Ovary (tissue), 10 donors: ENCODE measurements at places on chromosomes 2 and 18. TPM values are rescaled to one million over a fixed set of nuclear protein-coding genes. Genes with fewer than 3 reads are reported as not detected.

GRCh38 chr18:42976869-42977590 is 138.5 kb downstream of the RIT2 start:
- H3K4me1 ChIP-seq = no peaks in the 10 kb centered on the region
- no peak overlapping the region for H3K27ac ChIP-seq
- no peaks in the 10 kb centered on the region for H3K27me3 ChIP-seq
- no peak overlapping the region for H3K4me3 ChIP-seq
- no peaks in the 10 kb centered on the region for H3K36me3 ChIP-seq

The ANO7 gene
- 1.1 TPM for total RNA-seq

The DNER gene
- total RNA-seq = 0.17 TPM

- H3K27me3 ChIP-seq = no peaks in the 10 kb centered on the region
- no peaks in the 10 kb centered on the region for H3K4me1 ChIP-seq
- H3K27ac ChIP-seq = no peak overlapping the region
- H3K4me3 ChIP-seq = no peak overlapping the region
Observed at GRCh38 chr18:21196426-21196825, 45.6 kb upstream of the GREB1L start.

The EFHD1 gene
- total RNA-seq = 87.0 TPM

The SLC9A4 gene
- total RNA-seq = 0.10 TPM

DNA sequence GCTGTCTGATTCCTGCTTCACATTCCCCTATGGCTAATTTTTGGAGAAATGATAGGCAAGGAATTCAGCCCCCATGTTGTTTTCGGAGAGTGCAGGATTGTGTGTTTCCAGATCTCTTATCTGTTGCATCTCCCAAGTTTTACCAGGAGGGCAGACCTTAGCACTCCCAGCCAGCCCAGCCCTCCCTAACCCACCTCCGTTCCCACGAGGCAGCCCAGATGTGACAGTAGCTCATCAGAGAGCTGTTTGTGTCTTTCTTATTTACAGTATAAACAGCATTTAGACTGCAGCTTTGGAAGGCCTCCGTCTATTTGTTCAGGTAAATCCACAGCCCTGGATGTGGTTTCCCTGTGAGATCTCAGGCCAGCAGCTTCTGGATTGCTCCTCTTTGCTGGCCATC is 91.6 kb downstream of the THNSL2 start:
- no peaks in the 10 kb centered on the region for H3K27me3 ChIP-seq
- H3K27ac ChIP-seq = no peak overlapping the region
- no peaks in the 10 kb centered on the region for H3K4me1 ChIP-seq
- no peak overlapping the region for H3K4me3 ChIP-seq
- no peaks in the 10 kb centered on the region for H3K36me3 ChIP-seq
- DNase-seq = no peak

- no peak for DNase-seq
- peaks cover 7% of the 10 kb centered on the region for H3K4me1 ChIP-seq
- no peaks in the 10 kb centered on the region for H3K36me3 ChIP-seq
- H3K4me3 ChIP-seq = no peak overlapping the region
- no peak overlapping the region for H3K27ac ChIP-seq
- no peaks in the 10 kb centered on the region for H3K27me3 ChIP-seq
Observed at GRCh38 chr2:44949329-44950151, 8.0 kb downstream of the SIX3 start.

The TMEM247 gene
- total RNA-seq = not detected

The TSPYL6 gene
- 0.07 TPM for total RNA-seq

DNA sequence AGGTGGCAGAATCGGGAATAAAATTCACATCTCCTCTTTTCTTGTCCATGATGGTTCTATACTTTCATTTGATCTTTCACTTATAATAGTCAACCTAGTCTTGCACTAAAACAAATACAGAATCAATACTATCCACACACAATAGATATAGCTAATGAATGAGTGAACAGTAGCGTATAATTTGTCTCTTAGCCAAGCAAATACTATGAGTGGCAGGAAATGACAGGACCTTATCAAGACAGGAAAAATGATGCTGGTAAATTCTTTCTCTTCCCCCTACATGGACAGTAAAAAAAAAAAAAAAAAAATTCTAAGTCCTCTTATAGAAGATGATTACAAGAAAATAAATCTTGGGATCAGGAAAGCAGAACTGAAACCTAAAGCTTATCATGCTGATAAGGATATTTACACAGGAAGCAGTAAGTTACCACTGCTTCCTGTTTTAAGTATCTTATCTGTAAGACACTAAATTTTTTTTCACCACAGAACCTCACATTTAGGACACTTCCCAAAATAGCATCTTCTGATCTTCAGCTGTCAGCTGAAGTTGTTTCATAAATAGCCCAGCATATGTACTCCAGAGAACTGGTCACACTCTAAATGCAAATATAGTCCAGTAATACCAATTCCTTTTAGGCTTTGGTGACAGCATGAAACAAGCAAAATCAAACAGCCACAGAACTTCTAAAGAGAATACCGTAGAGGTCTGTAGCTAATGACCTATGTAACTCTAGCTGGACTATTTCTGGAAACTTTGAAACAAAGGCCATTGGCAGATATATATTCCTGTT is 27.0 kb downstream of the IRS1 start:
- H3K27ac ChIP-seq = no peak overlapping the region
- DNase-seq = no peak
- no peak overlapping the region for H3K4me3 ChIP-seq
- no peaks in the 10 kb centered on the region for H3K36me3 ChIP-seq
- H3K27me3 ChIP-seq = no peaks in the 10 kb centered on the region
- H3K4me1 ChIP-seq = peaks cover 14% of the 10 kb centered on the region

- no peak overlapping the region for H3K27ac ChIP-seq
- no peak for DNase-seq
- no peaks in the 10 kb centered on the region for H3K27me3 ChIP-seq
Observed at GRCh38 chr2:21291426-21291825, 167.7 kb downstream of the TDRD15 start.

The MC4R gene
- not detected for total RNA-seq

DNA sequence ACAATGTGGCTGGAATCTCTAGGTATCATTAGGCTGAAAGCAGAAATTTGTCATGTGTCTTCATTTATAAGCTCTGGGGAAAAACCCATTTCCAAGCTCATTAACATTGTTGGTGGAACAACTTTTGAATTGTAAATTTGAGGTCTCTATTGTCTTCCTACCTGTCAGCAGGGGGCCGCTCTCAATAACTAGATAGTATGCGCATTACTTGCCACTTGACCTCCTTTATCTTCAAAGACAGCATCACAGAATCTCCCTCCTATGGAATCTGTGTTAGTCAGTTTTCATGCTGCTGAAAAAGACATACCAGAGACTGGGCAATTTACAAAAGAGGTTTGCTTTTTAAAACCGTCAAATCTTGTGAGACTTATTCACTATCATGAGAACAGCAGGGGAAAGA is 223.1 kb downstream of the CALCRL start:
- no peaks in the 10 kb centered on the region for H3K27me3 ChIP-seq
- H3K4me3 ChIP-seq = no peak overlapping the region
- no peak for DNase-seq
- H3K27ac ChIP-seq = no peak overlapping the region
- no peaks in the 10 kb centered on the region for H3K36me3 ChIP-seq
- H3K4me1 ChIP-seq = no peaks in the 10 kb centered on the region

GRCh38 chr2:133599811-133600210 is 31.5 kb upstream of the NCKAP5 start:
- H3K36me3 ChIP-seq = no peaks in the 10 kb centered on the region
- H3K4me1 ChIP-seq = no peaks in the 10 kb centered on the region
- no peak overlapping the region for H3K27ac ChIP-seq
- H3K4me3 ChIP-seq = no peak overlapping the region
- DNase-seq = no peak

DNA sequence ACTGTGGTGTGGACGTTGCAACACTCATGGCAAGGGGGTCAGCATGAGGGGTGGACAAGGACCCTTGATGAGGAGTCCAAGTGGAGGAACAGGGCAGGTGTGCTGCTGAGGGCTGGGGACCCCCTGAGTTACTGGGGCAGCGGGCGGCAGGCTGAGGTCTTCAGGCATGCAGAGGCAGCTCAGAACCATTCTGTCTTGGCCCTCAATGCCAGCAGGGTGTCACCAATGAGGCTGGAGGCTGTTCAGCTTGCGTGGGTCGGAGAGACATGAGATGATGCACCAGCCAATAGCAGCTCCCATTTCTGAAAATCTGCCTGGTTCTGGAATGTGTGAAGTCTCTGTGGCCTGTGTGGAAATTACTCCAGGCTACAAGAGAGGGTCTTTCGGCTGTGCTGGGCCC is 105.4 kb downstream of the INHBB start:
- H3K27me3 ChIP-seq = no peaks in the 10 kb centered on the region
- no peaks in the 10 kb centered on the region for H3K4me1 ChIP-seq
- DNase-seq = peak; percentile 3
- no peaks in the 10 kb centered on the region for H3K36me3 ChIP-seq
- H3K27ac ChIP-seq = no peak overlapping the region

- no peak for DNase-seq
- H3K27ac ChIP-seq = no peak overlapping the region
Observed at GRCh38 chr2:182822733-182823132, 43.7 kb downstream of the FRZB start.

- H3K36me3 ChIP-seq = no peaks in the 10 kb centered on the region
- no peak overlapping the region for H3K27ac ChIP-seq
- no peak for DNase-seq
- no peaks in the 10 kb centered on the region for H3K27me3 ChIP-seq
Observed at GRCh38 chr2:234754126-234754525, 197.7 kb upstream of the SH3BP4 start.

The EPB41L3 gene
- total RNA-seq = 24.4 TPM

DNA sequence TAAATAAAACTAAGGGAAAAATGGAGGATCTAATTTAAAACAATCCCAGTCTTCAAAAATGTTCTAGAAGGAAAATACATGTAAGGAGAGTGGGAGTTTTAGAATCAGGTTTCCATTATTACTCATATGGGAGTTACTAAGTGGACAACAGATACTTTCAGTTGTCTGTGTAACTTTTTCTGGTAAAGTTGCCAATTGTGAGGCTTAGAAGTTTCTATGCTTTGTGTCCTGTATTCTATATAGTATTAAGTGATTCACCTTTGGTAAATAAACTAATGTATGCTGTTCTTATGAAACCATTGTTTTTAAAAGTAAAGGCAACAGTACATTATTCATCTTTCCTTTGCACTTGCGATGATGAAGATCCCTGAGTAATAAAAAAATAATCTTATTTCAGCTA is 274.9 kb downstream of the NR4A2 start:
- no peaks in the 10 kb centered on the region for H3K4me1 ChIP-seq
- no peak overlapping the region for H3K4me3 ChIP-seq
- H3K27me3 ChIP-seq = no peaks in the 10 kb centered on the region
- no peak for DNase-seq
- no peak overlapping the region for H3K27ac ChIP-seq

GRCh38 chr2:151096235-151096634 is 165.4 kb downstream of the RBM43 start:
- no peaks in the 10 kb centered on the region for H3K27me3 ChIP-seq
- H3K4me1 ChIP-seq = no peaks in the 10 kb centered on the region
- no peaks in the 10 kb centered on the region for H3K36me3 ChIP-seq
- no peak for DNase-seq

DNA sequence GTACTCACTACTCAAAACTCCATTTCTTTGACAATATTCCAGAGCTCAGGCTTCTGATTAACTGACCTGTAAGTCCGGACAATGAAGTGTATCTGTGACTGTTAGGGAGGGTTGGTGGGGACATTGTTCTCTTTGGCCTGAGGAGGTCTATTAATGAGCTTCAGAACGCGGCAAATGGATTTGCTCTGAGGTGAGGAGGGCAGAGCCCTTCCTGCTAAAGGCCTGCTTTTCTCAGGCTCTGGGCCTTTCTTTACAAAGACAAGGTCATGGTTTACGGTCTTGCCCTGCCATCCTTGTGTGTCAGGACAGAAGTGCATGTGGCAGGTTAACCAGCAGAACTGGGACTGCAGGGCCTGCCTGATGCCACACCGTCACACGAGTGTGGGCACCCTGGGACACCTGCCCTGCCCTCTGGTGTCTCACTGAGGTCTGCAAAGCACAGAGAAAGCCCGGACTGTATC is 7.2 kb downstream of the ALKAL2 start:
- H3K27ac ChIP-seq = no peak overlapping the region
- DNase-seq = no peak
- H3K36me3 ChIP-seq = no peaks in the 10 kb centered on the region
- H3K4me3 ChIP-seq = no peak overlapping the region

DNA sequence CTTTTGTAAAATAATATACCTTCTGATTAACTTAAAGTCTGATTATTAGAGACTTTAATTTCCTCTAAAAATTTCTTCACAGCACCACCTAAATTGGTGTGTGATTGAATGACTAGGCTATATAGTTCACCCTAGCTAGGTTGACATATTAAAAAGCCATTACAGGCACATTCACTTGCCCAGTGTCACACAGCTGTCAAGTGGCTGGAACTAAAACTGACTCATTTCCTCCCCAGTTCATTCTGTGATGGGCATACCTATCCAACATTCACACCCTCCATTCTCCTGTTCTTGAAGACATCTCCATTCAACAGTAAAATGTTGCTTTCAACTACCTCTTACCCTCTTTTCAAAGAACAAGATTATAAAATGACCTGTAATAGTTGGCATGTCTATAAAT is 334.5 kb downstream of the ARHGAP15 start:
- no peaks in the 10 kb centered on the region for H3K4me1 ChIP-seq
- H3K36me3 ChIP-seq = no peaks in the 10 kb centered on the region
- no peak for DNase-seq
- no peak overlapping the region for H3K27ac ChIP-seq
- peaks cover 3% of the 10 kb centered on the region for H3K27me3 ChIP-seq
- H3K4me3 ChIP-seq = no peak overlapping the region
